Activated CD4-positive, alpha-beta T cell treated with anti-CD3 and anti-CD28 coated beads for 36 hours (primary cell): ENCODE measurements at places on chromosomes 6 and 20.

DNA sequence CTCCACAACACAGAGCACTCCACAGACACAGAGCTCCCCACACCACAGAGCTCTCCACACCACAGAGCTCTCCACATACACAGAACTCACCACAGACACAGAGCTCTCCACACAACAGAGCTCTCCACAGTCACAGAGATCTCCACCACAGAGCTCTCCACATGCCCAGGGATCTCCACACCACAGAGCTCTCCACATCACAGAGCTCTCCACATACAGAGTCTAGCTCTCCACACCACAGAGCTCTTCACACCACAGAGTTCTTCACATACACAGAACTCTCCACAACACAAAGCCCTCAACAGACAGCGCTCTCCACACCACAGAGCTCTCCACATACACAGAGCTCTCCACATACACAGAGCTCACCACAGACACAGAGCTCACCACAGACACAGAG is 55.3 kb downstream of the ERMARD start:
- DNase-seq = no peak

DNA sequence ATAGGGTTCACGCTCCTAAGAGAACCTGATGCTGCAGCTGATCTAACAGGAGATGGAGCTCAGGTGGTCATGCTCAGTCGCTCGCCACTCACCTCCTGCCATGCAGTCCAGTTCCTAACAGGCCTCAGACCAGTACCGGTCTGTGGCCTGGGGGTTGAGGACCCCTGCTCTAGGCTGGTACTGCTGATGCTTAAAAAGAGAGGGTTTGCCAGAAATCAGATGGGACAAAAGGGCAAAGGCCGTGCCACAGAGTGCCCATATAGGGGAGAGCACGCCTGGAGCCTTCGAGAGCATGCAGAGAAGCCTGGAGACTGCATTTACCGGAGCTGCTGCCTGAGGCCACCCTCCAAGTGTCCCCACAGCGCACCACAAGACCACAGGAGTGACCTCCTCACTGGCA is 75.5 kb downstream of the PTPN1 start:
- DNase-seq = no peak

DNA sequence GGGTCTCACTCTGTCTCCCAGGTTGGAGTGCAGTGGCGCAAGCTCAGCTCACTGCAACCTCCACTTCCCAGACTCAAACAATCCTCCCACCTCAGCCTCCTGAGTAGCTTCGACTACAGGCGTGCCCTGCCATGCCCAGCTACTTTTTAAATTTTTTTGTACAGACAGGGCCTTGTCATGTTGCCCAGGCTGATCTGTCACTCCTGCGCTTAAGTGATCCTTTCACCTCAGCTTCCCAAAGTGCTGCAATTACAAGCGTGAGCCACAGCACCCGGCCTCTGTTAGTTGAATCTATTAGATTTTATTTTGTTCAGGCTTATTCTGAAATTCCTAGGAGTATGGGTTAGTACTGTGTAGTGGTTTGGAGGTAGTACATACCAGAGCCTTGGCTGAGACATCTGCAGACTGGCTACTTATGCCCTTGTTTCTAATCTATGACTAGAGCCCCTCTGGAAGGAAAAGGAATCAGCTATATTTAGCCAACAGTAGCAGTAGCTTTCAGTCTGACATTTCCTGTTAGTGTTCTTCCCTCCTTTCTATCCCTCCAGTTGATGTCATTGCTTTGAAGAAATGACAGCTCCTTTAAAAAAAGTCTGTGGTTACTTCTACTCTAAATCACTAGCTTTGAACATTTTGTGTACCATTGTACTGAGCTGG is 74.4 kb downstream of the ITCH start:
- no peak for DNase-seq

DNA sequence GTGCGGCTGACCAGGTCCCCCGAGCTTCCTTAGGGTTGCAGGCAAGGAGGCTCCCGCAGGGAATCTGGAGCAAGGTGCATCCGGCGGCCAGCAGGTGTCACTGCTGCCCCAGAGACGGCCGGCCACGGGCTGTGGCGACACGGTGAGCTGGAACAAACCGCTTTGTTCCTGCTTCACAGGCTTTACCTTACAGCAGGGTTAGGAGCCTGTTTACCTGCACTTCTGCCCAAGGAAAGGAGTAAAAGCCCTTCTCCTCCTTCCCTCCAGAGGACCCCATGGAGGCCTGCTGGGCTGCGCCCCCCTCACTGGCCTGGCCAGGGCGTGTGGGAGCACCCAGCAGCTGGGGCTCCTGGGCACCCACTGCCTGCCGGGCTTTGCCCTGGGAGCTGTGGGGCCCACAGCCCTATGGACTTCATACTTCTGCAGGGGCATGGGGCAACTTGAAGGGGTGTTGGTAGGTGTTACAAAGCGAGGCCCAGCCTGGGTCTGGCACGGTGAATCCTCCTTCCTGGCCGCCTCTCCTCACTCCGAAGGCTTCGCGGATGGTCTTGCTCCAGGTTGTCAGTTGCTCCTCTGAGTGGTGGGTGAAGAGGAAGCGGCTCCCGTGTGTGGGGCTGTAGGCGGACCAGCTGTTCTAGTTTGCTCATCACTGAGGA is 88.4 kb downstream of the CDC5L start:
- DNase-seq = peak; percentile 86

DNA sequence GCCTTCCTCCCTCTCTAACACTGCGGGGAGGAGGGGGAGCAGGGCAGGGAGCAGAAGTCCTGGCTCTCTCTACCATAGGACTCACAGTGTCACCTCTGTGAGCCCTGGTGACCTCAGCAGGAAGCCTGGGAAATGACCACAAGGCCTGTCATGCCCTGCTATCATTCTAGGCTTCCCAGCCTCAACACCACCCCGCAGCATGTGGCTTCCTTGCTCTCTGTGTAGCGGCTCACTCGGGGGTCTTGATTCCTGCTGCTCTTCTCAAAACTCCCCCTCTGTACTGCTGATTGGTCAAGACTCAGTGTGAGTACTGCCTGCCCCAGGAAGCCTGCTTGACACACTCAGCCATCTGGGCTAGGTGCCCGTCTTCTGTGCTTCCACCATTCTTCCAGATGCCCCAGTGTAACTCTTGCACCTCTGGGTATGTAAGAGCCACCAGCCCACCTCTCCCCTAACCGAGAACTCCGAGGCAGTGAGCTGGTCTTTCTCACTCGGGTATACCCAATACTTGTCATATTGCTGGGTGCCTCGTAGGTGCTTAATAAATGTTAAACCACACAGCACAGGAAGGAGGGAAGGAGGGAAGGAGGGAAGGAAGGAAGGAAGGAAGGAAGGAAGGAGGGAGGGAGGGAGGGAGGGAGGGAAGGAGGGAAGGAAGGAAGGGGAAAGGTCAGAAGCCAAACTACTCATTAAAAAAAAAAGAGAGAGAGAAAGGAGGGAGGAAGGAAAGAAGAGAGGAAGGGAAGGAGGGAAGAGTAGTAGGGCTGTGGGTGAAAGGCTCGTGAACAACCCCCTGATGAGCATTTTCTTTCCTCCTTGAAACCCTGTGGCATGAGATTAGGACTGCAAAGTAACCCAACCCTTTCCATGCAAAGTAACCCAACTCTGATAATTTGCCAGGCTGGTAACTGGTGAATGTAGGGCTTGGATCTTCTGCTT is 5.0 kb downstream of the MDFI start:
- DNase-seq = no peak

DNA sequence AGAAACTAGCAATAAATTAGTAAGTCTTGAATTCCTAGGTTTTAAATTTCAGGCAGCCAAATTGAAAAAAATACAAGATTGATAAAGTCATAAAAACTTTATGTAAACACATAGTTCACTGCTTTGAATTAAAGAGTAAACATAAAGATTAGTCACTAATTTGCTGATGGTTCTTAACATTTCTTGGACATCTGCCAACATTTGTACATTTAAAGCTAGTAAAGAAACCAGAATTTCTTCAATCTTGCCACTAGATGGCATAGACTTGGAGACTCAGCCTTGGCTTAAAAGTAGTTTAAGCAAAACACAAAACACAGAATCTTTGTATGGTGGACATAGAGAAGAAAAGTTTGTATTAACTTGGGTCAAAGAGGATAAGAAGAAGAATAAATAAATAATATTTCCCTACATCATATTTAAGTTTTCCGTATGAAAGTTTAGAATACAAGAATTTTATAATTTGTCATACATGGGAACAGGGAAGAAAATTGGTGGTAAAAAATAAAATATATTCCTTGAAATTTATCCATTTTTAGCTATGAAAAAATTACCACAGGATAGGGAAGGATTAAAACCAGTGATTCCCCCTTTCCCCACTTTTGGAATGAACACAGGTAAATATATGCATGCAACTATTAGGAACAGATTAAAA is 41.7 kb upstream of the FAM135A start:
- DNase-seq = no peak

DNA sequence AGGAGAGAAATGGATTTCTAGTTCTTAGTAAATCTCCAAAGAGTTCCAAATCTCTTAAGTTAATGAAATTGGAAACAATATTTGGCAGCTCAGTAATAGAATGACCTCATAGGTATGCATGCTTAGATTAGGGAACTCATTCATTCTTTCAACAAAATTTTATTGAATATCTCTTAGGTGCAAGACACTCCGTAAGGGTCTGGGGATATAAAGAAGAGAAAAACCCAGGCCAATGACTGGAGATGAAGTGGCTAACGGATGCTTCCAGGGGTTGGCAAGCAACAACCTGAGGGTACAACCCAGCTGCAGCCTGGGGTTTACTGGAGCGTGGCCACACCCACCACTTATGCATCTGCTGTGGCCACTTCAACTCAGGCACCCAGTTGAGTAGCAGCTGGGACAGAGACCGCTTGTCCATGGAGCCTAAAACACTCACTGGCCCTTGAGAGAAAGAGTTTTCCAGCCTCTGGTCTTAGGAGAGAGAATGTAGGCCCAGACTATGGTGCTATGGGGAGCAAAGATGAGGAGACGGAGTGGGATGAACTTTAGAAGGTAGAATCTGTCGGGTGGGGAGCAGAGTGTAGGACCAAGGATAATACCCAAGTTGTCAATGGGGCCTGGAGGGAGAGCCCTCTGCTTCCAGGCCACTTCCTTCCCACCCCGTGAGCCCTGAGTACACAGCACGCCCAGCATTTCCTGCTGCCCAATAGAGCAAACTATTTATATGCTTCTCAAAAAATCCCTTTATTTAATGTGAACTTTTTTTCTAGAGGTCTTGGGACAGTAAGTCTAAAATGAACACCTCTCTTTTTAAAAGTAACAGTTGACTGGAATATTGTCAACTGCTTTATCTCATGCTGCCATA is 46.8 kb upstream of the PXDC1 start:
- no peak for DNase-seq

GRCh38 chr6:129364037-129364436 is 345.9 kb downstream of the ARHGAP18 start:
- no peak for DNase-seq

- DNase-seq = peak; percentile 26
Observed at GRCh38 chr20:44135012-44135412, 52.0 kb downstream of the JPH2 start.

DNA sequence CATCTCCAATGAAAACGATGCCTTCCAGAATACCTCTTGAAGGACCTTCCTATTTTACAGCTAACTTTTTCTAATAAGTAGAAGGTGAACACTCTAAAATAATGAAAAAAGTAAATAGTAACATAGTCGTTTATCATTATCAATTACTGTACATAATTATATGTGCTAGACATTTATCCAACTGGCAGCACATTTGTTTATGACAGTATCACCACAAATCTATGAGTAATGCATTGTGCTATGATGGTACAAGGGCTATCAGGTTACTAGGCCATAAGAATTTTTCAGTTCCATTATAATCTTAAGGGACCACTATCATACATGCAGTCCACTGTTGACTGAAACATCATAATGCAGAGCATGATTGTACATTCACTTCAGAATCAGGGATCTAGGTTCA is 68.4 kb downstream of the ATG5 start:
- no peak for DNase-seq

DNA sequence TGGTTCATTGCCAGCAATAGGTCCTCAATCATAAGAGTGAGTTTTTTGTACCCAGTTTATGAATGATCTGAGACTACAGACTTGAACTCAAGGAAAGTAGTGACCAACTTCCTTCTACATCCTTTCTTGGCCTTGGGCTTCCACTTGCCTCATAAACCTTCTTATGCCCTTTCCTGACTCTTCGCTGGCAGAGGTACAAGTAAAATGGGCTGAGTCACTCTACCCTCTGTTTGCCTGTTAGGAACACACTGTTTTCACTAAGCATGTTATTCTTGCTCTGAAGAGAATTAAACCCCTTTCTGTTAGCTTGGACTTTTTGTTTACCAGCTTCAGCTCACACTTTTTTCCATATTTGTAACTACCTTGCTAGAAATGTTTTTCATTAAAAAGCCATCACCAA is 74.4 kb downstream of the PKHD1 start:
- DNase-seq = no peak

GRCh38 chr6:73506246-73506645 is 14.6 kb downstream of the EEF1A1 start:
- no peak for DNase-seq

- no peak for DNase-seq
Observed at GRCh38 chr6:168497381-168497780, 56.4 kb downstream of the SMOC2 start.

DNA sequence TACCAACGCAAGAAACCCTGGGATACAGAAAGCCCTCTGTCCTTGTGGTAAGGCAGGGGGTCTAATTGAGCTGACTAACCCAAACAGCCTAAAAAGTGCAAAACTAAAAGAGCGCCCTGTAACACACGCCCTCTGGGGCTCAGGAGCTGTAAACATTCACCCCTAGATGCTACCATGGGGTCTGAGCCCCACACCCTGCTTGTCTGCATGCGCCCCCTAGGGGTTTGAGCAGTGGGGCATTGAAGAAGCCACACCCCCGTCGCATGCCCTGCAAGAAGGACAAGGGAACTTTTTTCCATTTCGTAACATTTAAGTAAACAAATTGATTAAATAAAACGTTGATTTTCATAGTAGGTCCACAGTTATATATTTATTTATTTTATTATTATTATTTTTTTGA is 616.9 kb upstream of the MAN1A1 start:
- peak; percentile 58 for DNase-seq
